Coronary artery (tissue), 2 donors: ENCODE measurements at places on chromosomes 16 and 17.

DNA sequence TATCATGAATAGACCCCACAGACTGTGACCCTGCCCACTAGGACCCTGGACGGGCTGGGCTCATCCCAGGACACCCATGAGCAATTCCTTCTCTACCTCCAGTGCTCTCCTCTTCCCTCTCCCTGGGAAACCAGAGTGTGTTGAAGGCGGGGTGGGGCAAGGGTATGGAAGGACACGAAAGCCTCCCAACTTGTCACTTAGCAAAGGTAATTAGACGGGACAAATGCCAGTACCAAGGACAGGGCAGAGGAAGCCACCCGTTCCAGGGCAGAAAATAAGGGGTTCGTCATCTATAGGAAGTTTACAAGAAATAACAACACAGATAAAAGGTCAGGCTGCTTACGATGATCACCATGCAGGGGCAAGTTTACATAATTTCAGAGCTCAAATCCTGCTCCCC lies 4.9 kb upstream of the EPX start:
- DNase-seq, result no peak

DNA sequence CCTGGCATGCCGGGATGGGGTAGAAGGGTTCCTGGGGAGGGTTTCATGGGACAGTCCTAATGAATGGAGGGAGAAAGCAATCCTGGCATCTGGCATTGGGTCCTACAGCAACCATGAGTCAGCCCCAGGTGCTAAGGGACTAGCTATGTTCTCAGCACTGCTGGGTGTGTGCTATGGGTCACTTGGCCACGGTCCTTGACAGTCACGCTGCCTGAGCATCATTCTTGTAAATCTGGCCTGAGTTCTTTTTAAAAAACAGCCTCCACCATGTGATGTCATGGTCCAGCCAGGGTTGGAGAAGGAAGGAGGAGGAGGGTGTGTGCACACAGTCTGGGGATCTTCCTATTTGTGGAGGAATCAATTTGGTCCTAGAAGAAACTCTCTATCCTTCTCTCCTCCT lies 6.2 kb upstream of the RAMP2 start:
- no peak for DNase-seq

DNA sequence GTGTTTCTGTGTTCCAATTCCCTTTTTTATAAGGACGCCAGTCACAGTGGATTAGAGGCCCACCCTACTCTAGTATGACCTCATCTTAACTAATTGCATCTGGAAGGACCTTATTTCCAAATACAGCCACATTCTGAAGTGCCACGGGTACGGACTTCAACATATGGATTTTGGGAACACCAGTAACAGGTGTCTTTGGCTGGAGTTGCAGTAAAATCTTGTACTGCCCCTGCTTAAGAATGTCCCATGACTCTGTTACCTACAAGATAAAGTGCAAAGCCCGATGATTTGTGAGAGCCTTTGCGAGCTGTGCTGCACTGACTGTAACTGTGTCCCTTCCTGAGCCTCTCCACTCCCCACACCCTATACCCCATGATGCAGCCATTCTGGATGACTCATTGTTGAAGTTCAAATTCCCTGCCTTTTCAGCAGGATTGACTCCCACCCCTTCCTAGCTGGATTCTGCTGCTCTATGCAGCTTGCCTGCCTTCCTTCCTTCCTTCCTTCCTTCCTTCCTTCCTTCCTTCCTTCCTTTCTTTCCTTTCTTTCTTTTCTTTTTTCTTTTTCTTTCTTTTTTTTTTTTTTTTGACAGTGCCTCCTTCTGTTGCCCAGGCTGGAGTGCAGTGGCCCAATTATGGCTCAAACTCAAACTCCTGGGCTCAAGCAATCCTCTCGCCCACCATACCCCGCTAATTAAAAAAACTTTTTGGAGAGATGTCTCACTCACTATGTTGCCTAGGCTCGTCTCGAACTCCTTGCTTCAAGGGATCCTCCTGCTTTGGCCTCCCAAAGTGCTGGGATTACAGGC lies 2.1 kb downstream of the HCRT start:
- DNase-seq, result no peak

DNA sequence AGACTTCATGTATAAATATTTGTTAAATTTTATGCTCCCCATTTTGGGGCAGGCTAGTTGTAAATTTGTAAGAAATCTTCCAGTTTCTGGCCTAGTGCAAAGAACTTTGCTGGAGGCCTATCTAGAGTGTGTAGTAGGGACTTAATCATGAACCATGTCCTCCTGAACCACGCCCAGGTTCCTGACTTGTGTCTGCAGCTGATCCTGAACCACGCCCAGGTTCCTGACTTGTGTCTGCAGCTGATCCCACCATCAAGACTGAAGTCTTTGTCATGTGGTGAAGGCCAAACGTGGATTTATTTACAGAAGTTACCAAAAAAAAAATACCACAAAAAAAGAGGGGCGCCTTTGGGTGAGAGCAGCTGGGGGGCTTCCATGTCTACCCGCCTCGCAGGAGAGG lies 33.1 kb downstream of the LMF1 start:
- DNase-seq, result no peak

DNA sequence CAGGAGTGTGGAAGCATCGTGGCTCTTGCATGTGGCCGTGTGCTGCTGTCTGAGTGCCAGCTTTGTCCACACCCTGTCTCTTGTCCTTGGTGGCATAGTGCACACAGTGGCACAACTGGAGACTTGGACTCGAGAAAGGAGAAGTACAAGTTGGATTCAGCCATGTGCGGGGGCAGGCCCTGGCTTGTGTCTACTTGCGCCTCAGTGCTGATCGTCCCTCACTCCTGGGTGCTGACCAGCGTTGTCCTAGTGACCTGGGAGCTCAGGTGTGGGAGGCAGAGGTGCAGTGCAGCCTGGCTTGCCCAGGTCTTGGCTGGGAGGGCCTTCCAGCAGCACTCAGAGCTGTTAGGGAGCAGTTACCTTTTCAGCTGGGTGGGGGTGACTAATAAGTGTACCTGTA lies 20.6 kb downstream of the MPRIP start:
- no peak for DNase-seq

- DNase-seq, result no peak
Observed at GRCh38 chr16:17986991-17987390, 349.5 kb downstream of the NPIPA8 start.

DNA sequence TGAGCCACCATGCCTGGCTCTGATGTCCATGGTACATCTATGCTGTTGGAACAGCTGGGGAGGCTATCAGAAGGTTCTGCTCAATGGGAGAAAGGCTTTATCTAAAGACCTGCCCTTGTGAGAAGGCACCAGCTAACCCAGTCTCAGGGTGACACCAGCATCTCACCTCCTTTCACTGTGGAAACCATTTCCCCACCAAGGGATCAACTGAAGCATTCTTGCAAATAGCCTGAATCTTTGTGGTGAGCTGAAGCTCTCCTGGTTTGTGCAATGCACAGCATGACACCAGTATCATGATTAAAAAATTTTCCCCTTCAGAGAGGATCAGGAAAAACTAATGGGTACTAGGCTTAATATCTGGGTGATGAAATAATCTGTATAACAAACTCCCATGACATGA lies 5.1 kb downstream of the CCL18 start:
- no peak for DNase-seq

- DNase-seq, result no peak
Observed at GRCh38 chr17:66667491-66668030, 167.4 kb upstream of the CACNG5 start.

DNA sequence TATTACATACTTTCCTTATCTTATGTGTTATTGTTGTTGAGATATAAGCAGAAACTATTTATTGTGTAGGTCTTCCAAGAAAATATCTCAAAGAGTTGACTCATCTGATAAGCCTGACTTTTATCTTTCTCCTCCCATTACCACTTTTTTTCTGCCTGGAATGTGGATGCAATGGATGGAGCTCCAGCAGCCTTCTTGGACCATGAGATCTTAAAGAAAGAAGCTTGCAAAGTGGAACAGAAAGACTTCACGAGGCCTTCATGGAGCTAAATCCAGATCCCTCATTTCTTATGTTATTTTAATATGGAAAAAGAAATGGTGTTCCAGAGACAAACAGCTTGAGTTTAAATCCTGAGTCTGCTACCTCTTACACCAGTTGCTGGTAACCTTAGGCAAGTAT lies 237.6 kb upstream of the FOXF1 start:
- no peak for DNase-seq

- no peak for DNase-seq
Observed at GRCh38 chr17:76500747-76501017, 541 bp downstream of the RHBDF2 start.

DNA sequence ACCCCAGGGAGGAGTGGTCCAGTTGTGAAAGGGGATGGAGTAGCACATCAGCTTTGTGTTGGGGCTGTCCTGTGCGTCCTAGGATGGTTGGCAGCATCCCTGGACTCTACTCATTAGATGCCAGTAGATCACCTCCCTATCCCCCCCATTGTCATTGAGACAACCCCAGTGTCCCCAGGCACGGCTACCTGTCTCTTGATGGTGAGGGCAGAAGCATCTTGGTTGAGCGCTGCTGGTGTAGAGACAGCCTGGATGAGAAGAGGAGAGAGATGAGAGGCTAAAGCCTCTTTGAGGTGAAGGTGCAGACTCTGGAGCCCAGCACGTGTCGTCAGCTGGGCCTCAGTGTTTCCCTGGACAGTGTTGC lies 55.4 kb downstream of the TNFRSF13B start:
- no peak for DNase-seq

DNA sequence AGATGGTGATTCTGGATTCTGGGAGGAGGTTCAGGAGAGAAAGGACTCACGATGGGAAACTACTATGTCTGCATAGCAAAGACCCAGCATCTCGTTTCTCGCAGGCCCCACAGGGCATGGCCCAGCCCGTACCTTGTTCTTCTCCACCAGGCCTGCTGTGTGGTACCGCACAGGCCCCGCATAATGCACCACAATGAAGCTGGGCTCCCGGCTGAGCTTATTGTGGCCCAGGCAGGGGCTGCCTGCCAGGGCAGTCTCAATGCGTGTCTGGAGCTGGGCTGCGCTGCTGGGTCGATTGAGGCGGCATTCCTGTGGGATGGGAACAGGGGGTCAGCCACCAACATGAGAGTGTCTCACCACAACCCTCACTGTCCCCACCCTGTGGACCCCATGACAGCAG lies 20.4 kb downstream of the ZNHIT3 start:
- DNase-seq, result no peak

DNA sequence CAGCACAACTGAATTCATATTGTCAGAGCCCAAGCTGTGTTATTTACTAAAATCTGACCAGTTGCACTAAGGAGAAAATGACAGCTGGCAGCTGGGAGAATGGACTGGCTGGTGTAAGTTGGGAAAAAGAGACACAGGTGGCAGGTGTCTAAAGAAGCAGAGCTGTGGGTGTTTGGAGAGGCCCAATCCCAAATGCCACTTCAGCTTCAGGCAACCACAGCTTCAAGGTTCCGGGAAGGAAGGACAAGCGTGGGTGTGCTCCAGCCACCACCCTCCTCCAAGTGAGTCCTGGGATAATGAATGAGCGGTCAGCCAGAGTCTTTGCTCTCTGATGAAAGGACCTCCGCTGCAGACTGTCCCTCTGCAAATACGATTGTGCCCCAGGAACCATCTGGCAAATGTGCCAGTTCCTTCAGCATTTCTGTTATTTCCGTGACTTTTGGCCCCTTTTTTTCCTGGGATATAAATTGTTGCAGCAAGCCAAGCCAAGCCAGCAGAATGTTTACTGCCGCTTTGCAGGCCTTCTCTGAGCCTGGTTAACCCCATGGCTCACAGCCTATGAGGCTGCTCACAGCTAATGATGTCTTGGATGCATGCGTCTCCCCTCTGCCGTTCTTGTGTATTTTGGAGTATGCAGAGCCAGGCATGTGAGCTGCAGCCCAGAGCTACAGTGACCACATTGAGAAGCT lies 9.5 kb upstream of the RHBDL3 start:
- no peak for DNase-seq

- DNase-seq, result no peak
Observed at GRCh38 chr16:73418051-73418450, 370.1 kb upstream of the ZFHX3 start.

DNA sequence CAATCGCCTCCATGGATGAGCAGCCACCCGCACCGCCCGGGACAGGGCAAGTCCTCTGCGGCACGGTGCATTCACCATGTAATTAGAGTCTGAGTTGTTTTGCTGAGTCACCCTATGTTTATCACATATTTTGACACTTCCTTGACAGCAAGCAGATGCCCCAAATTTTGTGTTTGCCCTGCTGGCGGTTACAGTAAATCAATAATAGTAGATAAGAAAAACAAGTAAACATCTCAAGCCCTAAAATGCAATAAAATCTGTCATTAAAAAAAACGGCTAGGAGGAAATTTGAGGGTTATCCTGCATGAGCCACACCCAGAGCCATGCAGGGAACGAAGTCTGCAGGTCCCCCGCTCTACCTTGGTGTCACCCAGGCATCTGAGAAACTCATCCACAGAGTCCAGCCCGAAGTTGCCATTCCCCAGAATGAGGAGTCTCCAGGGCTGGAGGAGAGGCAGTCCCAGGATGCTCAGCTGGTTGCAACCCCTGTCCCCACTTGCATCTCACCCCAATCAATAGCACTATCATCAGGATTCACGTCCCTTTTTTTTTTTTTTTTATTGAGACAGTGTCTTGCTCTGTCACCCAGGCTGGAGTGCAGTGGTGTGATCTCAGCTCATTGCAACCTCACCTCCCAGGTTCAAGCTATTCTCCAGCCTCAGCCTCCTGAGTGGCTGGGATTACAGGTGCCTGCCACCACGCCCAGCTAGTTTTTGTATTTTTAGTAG lies 16.5 kb upstream of the ST6GALNAC1 start:
- no peak for DNase-seq

- no peak for DNase-seq
Observed at GRCh38 chr17:17856386-17856785, 19.6 kb upstream of the SREBF1 start.

GRCh38 chr16:31099860-31100638 lies 5.5 kb upstream of the VKORC1 start:
- DNase-seq, result no peak

DNA sequence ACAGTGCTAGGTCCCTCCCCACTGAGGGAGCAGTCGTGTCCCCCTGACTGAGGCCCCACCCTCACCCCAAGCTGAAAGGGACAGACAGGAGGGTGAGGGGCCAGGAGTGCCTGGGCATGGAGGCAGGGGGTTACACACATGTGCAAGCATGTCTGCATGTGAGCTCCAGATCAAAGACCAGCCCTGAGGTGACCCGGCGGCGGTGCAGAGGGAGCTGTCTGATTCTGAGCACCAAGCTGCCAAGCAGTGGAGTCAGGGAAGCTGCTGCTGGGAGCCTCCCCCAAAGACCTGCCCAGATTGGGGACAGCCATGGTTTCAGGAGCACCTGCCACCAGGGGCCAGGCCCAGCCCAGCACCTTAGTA lies 5.5 kb downstream of the DLX3 start:
- DNase-seq, result peak; percentile 55

GRCh38 chr16:86342161-86342834 lies 168.0 kb upstream of the FOXF1 start:
- no peak for DNase-seq
